ENCODE measurements at places on chromosomes 1 and 21. TPM values are rescaled to one million over a fixed set of nuclear protein-coding genes. Genes with fewer than 3 reads are reported as not detected.

Gene ZSCAN20
- 4.4 TPM for total RNA-seq

Gene TRNP1
- 56.5 TPM for total RNA-seq

Gene IGSF9
- total RNA-seq, result not detected

Gene AMY1A
- total RNA-seq, result not detected

Gene TDRD5
- total RNA-seq, result not detected

Gene VCAM1
- 4.6 TPM for total RNA-seq

Gene MCL1
- total RNA-seq, result 264 TPM

Gene CAPZA1
- total RNA-seq, result 121 TPM

Gene ACTL8
- total RNA-seq, result not detected

Gene OR2L3
- total RNA-seq, result not detected

Gene RNF186
- total RNA-seq, result not detected

Gene TSPEAR
- total RNA-seq, result 0.15 TPM

Gene TEDDM1
- total RNA-seq, result not detected

Gene PTGFRN
- total RNA-seq, result 117 TPM

Gene INSRR
- not detected for total RNA-seq

Gene HECTD3
- total RNA-seq, result 43.6 TPM

Gene KDF1
- total RNA-seq, result not detected

Gene SPRR2E
- total RNA-seq, result not detected

Gene KCNA10
- total RNA-seq, result not detected

Gene HAO2
- not detected for total RNA-seq

Gene CEPT1
- total RNA-seq, result 24.2 TPM

Gene BMP8B
- total RNA-seq, result 0.07 TPM

Gene LEMD1
- total RNA-seq, result not detected

Gene GJB5
- not detected for total RNA-seq
